ENCODE measurements at places on chromosomes 2 and 18. TPM values are rescaled to one million over a fixed set of nuclear protein-coding genes. Genes with fewer than 3 reads are reported as not detected.

- DNase-seq, result no peak
These were observed 8.5 kb downstream of the GEN1 start for GRCh38 chr2:17762451-17762850.

The DSG1 gene
- not detected for total RNA-seq

DNA sequence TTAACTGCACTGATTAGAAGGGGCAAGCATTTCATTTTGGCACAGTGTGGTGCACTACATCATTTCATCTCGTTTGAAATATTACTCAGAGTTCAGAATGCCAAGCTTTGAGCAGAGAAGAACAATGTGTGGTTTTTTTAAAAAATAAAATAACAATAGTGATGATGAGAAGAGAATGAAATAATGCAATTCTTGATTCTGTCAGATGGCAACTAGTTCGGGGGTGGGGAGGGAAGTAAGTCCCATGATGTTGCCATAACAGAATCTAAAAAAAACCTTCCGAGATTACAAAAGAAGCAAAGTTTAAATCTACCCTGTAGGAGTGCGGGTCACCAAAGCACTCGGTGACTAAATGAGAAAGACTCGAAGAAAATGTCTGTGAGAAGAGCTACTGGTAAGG, 490.4 kb downstream of the NR4A2 start:
- no peak for DNase-seq

The SLC40A1 gene
- 1.9 TPM for total RNA-seq

The DSC3 gene
- total RNA-seq, result not detected

- no peak for DNase-seq
These were observed 101.0 kb upstream of the DNAJC10 start for GRCh38 chr2:182615036-182615435.

DNA sequence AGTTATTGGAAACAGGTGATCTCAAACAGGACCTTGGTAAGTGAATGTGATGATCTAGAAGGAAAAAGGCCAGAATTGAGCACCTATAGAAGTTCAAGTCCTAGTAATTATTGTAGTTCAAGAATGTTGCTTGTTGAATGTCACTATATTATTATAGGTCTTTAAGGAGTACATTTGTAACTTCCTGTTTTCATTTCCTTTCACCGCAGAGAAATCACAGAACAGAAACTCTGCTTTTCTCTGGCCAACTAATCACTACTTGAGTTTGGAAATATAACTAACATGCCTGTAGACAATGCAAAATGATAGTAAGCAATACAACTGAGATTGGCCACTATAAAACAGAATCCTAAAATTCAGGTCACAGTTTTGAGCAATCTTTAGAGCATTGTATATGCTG, 61.8 kb upstream of the EFEMP1 start:
- DNase-seq, result no peak

- DNase-seq, result no peak
These were observed 51.3 kb downstream of the TMEM163 start for GRCh38 chr2:134667541-134667940.

- no peak for DNase-seq
These were observed 75.3 kb downstream of the RTP5 start for GRCh38 chr2:241944821-241945220.

- DNase-seq, result no peak
These were observed 544.4 kb downstream of the DCDC2C start for GRCh38 chr2:4247791-4248190.

The GKN2 gene
- total RNA-seq, result not detected

Data from CD8-positive, alpha-beta memory T cell (primary cell).